ENCODE measurements at places on chromosomes 1 and 21.
A peak's percentile ranks its signal among the peaks of the same experiment; 100 is the strongest.

DNA sequence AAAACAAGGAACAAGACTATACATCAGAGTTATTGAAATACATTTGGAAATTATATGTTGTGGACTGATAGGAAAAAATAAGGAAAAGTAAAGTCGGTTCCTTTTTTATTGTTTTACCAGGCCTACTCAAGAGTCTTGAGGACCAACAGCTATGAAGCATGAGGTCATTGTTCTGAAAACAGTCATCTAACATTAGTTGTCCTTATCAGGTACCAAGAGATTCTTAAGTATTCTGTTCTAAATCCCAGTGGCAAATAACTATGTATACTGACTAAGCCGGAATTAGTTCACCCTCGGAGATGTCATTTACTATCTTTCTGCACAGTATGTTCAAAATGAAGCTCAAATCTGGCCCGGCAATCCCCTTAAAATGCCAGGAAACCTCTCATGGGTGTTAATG, 585 bp downstream of the ADGRL4 start:
- DNase-seq, result peak; percentile 15

DNA sequence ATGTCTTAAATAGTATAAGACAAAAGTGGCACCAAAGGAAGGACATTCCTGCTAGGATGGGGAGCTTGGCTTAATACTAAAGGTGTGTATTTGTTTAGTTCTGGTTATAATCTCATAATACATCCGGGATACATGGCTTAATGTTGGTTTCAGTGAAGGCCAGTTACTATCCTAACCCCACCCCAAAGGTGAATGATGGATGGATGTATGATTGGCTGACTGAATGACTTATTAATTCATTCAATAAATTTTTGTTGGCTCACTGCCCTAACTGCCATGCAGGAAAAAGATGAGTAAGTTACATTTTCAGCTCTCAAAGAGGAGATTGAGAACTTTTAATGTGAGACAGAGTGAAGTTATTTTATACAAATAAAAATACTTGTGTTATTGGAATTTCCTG, 52.2 kb downstream of the PHACTR4 start:
- DNase-seq, result peak; percentile 39

DNA sequence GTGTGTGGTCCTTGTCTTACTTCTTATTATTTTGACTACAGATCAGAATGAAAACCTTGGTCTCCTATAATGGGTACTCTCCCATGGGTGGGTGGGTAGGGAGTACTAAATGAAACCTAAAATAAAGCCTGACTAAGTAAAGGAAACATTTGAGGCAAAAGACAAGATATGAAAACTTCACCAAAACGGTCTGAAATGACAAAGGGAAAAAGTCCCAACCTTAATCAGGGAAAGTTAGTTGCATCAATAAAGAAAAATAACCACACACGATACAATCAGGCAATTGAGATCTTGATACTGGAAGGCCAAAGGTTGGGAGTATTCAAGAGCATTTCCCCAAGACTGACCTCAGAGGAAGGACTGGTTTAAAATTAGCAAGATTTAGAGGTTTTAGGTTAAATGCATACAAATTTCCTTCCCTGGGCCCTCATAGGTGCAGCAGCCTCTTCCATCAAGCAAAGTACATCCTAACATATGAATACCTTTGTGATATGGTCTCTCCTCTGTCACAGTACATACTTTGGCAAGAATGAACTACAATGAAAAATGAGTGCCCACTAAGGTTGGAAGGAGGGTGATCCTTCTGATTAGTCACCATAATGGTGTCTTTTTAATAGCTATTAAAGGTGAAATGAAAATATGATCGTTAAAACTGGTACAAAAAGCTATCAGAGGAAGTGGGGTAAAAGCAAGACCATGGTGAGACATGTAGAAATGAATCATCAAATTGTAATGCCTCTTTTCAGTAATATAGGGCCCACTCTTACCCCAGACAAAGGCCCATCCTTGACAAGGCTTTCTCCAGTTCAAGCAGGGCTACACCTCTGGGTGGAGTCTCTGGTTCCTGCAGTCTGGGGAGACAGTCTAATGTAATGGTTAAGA, 15.3 kb upstream of the TNFSF4 start:
- no peak for DNase-seq

GRCh38 chr1:240987928-240988327, 369.1 kb downstream of the RGS7 start:
- DNase-seq, result peak; percentile 44

DNA sequence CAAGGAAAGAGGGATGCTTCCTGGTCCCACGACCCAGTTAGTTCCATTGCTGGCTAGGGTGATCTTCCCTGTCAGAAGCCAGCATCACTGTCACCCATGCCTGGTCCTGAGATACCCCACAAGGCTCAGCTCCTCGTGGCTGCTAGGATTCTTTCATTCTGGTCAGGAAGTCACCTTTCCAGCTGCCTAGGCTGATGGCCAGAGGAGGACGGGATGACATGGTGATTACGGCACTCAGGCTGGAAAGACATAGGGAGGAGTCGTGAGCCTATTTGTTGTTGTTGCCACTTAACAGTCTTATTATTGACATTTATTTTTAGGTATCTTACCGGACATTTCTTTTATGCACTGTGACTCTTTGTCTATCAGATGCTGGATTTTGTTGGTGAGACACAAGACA, 20.0 kb upstream of the MAPKAPK2 start:
- no peak for DNase-seq

DNA sequence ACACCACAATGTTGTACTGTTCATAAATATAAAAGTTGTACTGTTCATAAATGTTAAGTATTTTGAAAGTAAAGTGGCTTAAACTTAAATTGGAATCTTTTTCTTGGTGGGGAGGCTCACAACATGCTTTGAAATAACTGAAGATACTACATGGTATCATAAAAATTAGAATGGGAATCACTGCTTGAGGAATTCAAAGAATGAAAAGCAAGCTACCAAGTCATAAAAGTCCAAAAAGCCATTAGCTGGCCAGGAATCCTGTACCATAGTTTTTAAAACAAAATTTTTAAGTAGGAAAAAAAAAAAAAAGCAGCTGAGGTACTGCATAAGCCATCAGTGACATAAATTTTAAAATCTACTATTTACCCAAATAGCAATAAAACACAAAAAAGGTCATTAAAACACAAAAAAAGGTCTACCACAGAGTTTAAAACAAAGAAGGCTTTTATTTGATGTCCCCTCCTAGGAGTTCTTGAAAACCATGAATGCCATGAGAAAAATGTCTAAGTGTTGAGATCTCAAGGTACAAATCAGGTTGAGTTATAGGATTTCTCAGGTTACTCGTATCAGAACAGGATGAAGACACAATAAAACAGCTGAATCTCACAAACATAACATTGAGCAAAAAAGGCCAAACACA, 8.6 kb downstream of the ZZZ3 start:
- peak; percentile 59 for DNase-seq

GRCh38 chr1:99919220-99919619, 50.6 kb upstream of the SLC35A3 start:
- peak; percentile 4 for DNase-seq

DNA sequence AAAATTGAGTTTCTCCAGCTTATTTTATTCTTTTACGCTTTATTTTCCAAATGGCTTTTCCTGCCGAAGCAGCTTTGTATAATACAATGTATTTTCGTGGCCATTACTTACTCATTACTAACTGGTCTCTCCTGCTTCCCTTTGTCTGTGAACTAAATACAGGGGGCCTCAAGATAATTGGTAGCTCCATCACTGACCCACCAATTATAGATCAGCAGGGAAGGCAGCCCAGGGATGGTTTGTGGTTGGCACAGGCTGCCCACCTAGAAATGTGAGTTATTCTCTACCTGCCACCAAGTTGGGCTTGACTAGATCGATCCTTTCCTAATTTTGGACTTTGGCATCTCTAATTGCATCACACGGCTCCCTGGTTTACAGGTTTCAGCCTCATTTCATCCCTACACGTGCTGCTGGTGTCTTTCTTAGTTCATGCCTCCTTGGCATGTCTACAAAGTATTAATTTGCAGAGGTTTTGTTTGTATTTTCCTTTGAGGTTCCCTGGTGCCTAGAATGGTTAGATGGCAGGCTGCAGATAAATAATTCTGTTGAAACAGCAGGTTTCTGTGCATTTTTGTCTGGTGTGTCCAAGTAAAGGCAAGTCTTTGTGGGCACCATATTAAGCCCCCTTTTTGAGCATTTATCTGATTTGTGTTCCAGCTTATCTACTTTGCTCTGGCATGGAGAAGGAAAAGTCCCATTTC, 35.2 kb downstream of the PEX14 start:
- no peak for DNase-seq

- no peak for DNase-seq
These were observed 78.5 kb downstream of the LHX9 start for GRCh38 chr1:197995408-197996258.

All from EL (cell line).